ENCODE measurements at places on chromosomes 1 and 21.

DNA sequence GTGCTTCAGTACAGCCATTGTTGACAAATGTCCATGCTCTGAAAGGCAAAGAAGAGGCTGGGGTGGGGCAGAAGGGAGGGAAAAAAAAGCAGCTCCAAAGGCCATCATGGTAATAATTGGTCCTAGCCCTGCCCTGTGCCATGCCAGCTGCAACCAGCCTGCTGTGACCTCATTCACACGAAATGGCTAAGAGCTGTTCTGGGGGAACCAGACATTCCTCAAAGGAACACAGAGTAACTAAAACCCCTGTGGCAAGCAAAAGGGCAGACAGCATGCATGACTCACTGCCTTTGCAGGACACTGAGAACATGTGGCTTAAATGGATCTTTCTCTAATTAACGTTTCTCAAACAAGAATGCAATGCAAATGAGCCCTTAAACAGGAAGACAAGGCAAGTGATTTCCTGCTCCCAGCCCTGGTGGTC is 42.3 kb downstream of the STYXL2 start:
- no peak for DNase-seq

GRCh38 chr1:89540406-89540970 is 15.9 kb downstream of the LRRC8B start:
- peak; percentile 80 for DNase-seq

- peak; percentile 72 for DNase-seq
Observed at GRCh38 chr1:31723828-31724359, 20.1 kb upstream of the COL16A1 start.

GRCh38 chr1:55828044-55828443 is 612.9 kb upstream of the USP24 start:
- DNase-seq, result no peak

- no peak for DNase-seq
Observed at GRCh38 chr1:232017057-232017456, 390.5 kb downstream of the DISC1 start.

GRCh38 chr1:24641646-24642151 is 1.4 kb upstream of the SRRM1 start:
- DNase-seq, result peak; percentile 60

DNA sequence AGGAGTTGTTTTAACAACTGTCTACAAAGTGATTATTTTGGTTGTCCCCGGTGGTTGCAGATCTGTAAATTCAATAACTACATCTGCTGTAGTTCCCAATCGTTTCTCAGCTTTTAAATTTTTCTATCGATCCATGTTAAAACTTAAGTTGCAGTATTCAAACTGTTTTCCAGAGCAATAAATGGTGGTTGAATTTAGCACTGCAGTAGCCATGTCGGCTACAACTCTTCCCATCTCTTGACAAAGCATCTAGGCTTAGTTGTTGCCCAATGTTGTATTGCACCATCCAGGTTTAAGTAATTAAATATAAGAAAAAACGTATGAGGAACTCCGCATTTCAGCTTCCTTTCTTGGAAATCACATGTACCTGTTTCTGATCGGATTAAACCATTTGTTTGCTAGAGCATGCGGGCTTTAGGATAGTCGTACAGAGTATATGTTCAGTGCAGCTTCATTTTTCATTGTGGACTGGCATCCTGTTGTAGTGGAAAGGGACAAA is 996 bp downstream of the CNIH4 start:
- peak; percentile 78 for DNase-seq

DNA sequence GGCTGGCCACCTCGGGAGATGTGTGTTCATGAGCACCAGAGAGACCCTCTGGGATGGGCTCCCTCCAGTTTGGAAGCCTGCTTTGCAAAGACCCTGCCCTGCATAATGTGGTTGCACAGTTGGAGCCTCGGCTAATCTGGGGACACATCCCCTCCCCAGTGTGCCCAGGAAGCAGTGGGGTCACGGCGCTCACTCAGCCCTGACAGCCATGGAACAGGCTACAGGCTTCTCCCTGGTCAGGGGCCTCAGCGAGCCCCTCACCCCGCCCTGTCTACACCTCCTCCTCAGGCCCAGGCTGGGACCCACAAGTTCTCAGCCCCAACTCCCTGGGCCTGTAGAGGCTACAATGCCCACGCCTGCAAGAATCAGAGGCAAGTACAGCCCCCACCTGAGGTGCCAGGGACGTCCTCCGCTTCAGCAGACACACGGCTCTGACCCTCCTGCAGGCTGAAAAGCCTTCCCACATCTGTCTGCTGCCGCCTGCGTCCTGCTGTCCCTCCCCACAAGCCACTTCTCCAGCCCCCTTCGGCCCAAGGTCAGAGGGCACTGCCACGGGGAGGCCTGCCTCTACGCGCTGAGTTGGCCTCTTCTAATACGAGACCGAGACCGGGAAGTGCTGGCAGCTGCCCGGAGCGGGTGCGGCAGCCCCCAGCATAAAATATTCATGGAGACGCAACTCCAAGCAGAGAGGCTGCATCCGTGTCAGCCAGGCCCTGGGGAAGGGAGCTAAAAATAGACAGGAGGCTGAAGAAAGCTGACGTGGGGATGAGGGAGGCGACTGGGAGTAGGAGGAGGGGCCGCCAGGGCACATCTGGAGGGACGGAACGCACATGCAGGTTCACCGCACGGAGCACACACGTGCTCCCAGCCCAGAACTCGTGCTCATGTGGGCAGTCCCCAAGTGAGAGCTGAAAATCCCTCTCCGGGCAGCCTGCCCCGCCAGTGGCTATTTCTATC is 15.2 kb upstream of the GPR153 start:
- no peak for DNase-seq

DNA sequence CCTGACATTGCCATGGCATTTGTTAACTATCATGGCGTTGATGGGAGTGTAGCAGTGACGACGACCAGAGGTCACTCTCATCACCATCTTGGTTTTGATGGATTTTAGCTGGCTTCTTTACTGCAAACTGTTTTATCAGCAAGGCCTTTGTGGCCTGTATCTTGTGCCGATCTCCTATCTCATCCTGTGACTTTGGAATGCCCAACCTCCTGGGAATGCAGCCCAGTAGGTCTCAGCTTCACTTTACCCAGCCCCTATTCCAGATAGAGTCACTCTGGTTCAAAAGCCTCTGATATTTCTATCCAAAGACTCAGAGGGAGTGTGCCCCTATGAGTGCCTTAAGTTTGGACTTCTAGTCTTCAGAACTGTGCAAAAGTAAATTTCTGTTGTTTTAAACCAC is 130.1 kb downstream of the ADAMTS1 start:
- DNase-seq, result no peak

GRCh38 chr1:102032534-102032933 is 35.8 kb upstream of the OLFM3 start:
- DNase-seq, result no peak
